ENCODE measurements at places on chromosomes 7 and 10. TPM values are rescaled to one million over a fixed set of nuclear protein-coding genes. Genes with fewer than 3 reads are reported as not detected.

SYT15 gene
- 0.79 TPM for total RNA-seq

COMMD3 gene
- 69.4 TPM for total RNA-seq

CTNNA3 gene
- total RNA-seq = not detected

PALD1 gene
- 0.12 TPM for total RNA-seq

PRSS58 gene
- total RNA-seq = not detected

CPXM2 gene
- not detected for total RNA-seq

KIN gene
- 13.0 TPM for total RNA-seq

OPALIN gene
- not detected for total RNA-seq

Measured in MCF 10A (cell line).